DMS53 (cell line): ENCODE measurements at places on chromosomes 11 and 22.

DNA sequence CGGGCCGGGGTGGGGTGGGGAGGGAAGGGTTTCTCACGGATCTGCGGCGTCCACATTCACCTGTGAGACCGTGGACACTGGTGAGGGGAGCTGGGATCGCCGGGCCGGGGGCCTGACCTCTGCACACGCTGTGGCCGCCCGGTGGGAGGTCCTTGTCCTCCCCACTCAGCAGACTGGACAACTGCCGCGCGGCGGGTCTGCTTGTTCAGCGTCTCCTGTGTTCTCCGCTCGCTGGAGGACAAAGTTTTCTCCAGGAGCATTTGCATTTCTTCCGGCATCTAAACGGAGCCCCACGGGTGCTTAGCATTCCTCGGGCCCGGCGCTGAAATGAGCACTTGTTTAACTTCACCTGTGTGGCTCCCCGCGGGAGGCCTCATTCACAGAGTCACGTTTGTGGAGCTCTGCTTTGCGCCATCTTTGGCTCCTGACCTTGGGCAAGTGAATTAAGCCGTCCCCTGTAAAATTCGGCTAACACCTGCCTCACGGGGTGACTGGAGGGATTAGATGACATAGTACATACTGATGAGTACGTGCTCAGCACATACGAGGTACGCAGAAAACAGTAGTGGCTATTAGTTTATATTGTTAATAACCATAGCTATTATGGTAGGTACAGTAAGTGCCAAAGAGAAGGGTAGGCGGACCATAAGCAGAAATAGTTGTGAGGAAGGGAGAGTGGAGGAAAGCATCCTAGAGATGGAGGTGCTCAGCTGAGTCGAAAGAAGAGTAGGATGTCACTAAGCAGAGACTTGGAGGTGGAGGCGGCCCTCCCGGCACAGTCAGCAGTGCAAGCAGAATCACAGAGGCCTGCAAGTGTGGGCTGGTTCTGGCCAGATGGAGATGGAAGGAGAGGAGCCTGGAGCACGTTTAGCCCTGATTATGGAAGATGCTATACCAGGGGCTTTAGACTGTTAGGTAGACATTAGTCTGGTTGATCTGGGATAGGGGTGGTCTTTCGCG is 885 bp downstream of the TRMU start:
- peak; percentile 61 for DNase-seq

GRCh38 chr11:95279921-95280868 is 49.2 kb upstream of the SESN3 start:
- DNase-seq = no peak

DNA sequence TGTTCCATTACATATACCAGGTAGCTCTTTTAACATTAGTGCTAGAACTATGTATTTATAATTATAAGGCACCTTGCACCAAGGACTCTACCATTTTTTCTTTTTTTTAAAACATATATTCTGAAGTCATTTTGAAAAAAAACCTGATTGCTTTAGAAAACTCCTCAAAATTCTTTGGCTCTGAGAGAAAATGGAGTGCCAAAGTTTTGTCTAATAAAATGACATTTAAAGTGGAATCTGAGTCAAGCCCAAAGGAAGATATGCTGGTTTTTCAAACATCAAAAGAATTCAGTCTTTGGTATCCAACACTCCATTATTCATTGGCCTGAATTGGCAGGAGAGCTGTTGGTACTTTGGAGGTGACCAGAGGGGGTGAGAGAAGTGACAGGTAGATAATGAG is 116.5 kb downstream of the ME3 start:
- no peak for DNase-seq

DNA sequence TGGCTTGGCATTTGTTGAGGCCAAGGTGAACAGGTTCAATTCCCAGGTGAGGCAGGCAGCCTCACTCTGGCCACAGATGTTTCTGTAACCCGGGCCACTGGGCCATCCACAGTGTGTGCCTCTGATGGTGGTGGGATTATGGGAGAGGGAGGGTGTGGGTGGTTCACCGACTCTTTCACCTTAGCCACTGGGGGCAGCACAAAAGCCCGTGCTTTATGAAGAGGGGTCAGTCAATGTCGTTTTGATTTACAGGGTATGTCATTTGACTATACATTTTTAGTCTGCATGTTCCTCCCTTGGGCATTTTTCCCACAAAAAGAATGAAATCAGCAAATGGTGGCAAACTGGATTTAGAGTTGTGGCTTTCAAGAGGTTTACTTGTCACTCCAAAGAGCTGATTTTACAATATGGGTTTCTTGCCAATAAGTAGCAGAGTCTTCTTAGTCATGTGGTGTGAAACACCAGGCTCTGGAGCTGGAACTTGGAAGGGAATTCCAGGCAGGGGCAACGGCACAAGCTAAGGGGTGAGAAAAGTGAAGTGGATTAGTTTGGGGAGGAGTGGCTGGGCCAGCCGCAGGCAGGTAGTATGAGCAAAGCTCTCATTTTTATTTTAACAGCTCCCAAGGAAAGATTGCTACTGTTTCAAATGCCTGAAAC is 217.8 kb upstream of the ZBED5 start:
- DNase-seq = no peak

- peak; percentile 38 for DNase-seq
These were observed 195.4 kb upstream of the ARHGAP20 start for GRCh38 chr11:110907629-110908028.
